ENCODE measurements at places on chromosomes 1 and 21.

DNA sequence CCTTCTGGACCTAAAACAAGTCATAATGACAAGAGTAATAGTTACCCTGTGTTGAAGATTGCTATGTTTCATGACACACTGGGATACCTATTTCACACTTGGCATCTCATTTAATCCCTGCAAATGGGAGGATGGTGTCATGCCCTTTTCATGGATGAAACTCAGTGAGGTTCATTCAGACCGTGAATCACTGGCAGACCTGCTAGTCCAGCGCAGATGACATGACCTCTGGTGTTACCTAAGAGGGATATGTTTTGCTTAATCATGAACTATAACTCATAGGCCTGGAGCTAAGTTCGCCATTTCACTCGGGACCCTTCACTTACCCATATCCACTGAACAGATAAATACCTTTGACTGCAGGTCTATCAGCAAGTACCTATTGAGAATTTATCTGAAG, 286.6 kb upstream of the FMN2 start:
- H3K27me3 ChIP-seq: no peaks in the 10 kb centered on the region
- no peak overlapping the region for H3K4me3 ChIP-seq
- peaks cover under 1% of the 10 kb centered on the region for H3K36me3 ChIP-seq
- no peak overlapping the region for H3K27ac ChIP-seq

DNA sequence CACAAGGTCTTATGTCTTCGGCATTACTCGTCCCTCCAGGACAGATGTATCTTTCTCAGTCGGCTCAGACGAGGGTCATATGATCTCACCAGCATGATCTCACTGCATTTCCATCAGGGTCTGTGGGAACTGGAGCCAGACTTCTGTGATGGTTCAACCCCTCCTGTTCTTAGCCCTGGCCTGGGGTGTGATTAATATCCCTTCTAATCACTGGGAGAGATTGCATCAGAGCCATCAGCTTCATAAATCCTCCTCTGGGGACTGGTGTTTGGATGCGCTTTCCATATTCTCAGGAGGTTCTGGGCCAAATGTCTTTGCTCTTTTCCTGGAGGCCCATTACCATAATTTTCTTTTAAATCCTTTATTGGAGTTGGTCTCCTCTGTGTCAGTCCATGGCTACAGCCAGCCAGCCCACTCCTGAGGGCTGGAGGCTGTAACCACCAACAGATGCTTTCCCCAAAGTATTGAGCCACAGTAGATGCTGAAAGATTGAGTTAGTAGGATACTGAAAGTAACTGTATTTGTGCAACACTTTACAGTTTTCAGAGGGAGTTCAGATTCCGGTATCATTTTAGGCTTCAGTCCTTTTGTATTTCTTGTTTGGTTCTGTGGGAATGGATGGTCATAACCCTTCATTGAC, 20.0 kb downstream of the CACNA1E start:
- H3K4me1 ChIP-seq: no peaks in the 10 kb centered on the region
- H3K27me3 ChIP-seq: peaks cover 7% of the 10 kb centered on the region
- H3K4me3 ChIP-seq: no peak overlapping the region
- H3K27ac ChIP-seq: no peak overlapping the region
- no peaks in the 10 kb centered on the region for H3K36me3 ChIP-seq

DNA sequence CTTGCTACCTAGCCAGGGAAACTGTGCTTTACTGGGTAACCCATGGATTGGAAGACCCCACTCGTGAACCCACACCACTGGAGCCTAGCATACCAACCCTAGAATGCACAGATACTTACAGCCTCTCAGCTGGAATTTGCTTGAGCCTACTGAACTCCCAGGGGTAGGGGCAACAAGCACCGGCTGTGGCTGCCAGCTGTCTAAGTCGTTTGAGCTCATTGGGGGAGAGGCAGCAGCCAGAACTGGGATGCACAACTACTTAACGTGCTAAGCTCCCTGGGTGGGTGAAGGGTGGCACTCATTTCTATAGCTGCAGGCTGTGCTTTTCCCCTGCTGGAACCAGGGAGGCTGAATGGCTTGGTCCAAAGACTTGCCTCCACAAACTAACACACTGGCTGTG, 212.4 kb downstream of the ZNF648 start:
- H3K27me3 ChIP-seq: peaks cover 38% of the 10 kb centered on the region
- no peaks in the 10 kb centered on the region for H3K36me3 ChIP-seq
- no peaks in the 10 kb centered on the region for H3K4me1 ChIP-seq
- no peak for DNase-seq
- H3K4me3 ChIP-seq: no peak overlapping the region

GRCh38 chr1:159930634-159931033, 5.3 kb upstream of the TAGLN2 start:
- peaks cover 27% of the 10 kb centered on the region for H3K27me3 ChIP-seq
- no peak overlapping the region for H3K27ac ChIP-seq
- no peak for DNase-seq

DNA sequence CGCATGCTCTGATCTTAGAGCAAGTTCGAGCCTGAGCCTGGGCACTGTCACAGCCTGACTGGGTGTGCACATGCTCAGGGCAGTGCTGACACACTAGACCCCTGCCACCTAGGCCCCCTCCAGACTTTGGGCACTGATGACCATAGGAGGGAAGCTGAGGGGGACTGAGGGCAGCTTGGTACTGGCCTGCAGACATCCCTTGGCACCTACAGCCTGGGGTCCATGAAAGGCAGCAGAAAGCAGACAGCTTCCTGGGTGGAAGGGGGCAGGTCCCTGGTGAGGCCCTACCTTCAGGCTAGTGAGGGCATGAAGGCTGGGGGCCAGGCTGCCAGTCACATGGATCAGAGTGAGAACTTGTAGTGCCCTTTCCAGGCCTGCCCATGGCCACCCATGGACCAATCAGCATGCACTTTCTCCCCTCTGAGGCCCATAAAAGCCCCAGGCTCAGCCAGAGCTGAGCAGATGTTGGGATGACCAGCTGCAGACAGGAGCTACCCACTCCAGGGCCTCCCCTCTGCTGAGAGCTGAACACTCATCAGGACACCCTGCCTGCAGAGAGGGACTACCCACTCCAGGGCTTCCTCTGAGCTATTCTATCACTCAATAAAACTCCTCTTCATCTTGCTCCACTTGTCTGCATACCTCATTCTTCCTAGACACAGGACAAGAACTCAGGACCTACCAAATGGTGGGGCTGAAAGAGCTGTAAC, 680.8 kb downstream of the MATN1 start:
- H3K36me3 ChIP-seq: peaks cover 2% of the 10 kb centered on the region
- no peak overlapping the region for H3K27ac ChIP-seq
- peak overlapping the region; percentile 55 for H3K4me3 ChIP-seq
- H3K27me3 ChIP-seq: peaks cover 19% of the 10 kb centered on the region
- H3K4me1 ChIP-seq: peaks cover 22% of the 10 kb centered on the region

GRCh38 chr1:98133131-98133530, 212.3 kb upstream of the DPYD start:
- DNase-seq: no peak
- H3K36me3 ChIP-seq: no peaks in the 10 kb centered on the region
- H3K4me1 ChIP-seq: no peaks in the 10 kb centered on the region
- no peak overlapping the region for H3K4me3 ChIP-seq
- no peak overlapping the region for H3K27ac ChIP-seq

GRCh38 chr21:41655259-41655658, 111.6 kb downstream of the RIPK4 start:
- H3K4me3 ChIP-seq: no peak overlapping the region
- no peak for DNase-seq
- H3K4me1 ChIP-seq: no peaks in the 10 kb centered on the region

GRCh38 chr1:216293683-216294082, 129.6 kb downstream of the USH2A start:
- no peak overlapping the region for H3K4me3 ChIP-seq
- no peaks in the 10 kb centered on the region for H3K4me1 ChIP-seq
- H3K27ac ChIP-seq: no peak overlapping the region
- no peaks in the 10 kb centered on the region for H3K36me3 ChIP-seq
- H3K27me3 ChIP-seq: no peaks in the 10 kb centered on the region

DNA sequence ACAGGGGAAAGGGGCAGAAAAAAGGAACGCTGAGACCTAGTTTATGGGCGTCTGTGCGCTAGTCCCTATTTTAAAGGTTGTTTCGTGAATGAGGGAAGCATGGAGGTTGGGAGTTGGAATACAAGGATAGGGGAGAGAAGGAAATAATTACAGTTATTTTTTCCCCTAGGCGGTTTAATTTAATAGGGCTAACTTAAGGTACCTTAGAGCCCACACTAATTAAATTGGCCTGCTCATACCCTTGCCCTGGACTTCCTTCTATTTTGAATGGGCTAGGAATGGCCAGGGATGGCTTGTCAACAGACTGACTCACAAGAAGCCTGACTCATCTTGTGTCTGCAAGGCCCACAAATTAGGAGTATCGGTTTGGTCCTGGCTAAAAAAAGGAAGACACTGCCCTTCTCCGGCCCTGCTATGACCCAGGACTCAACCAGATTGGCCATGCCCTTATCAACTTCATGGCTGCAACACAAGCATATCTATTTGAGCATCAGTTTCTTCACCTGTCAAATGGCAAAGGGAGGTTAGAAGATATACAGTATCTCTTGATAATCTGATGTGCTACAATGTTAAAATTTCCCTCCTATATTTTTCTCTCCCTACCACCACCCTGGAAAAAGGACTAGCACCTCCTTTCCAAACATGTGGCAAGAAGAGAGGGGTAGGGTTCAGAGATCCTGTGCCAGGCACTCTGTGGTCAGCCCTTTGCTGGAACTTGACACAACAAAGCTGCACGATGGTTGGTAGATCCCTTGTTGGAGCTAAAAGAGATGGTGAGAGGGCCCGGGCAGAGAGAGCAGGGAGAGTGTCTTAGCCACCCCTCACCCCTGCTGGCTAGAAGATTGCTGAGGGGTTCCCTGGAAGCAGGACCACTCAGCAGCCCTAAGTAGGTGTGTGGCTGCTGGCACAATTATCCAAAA, 2.2 kb upstream of the SSBP3 start:
- peaks cover 27% of the 10 kb centered on the region for H3K36me3 ChIP-seq
- H3K27me3 ChIP-seq: no peaks in the 10 kb centered on the region
- DNase-seq: no peak
- H3K27ac ChIP-seq: peak overlapping the region; percentile 83
- H3K4me3 ChIP-seq: peak overlapping the region; percentile 92

- DNase-seq: no peak
- H3K27ac ChIP-seq: no peak overlapping the region
- no peaks in the 10 kb centered on the region for H3K4me1 ChIP-seq
- H3K4me3 ChIP-seq: no peak overlapping the region
These were observed 547.9 kb upstream of the TMPRSS15 start for GRCh38 chr21:18951271-18952038.

GRCh38 chr1:59733443-59734141, 81.2 kb upstream of the HOOK1 start:
- DNase-seq: no peak
- no peaks in the 10 kb centered on the region for H3K36me3 ChIP-seq
- H3K4me3 ChIP-seq: no peak overlapping the region
- H3K27me3 ChIP-seq: no peaks in the 10 kb centered on the region
- H3K27ac ChIP-seq: no peak overlapping the region
- H3K4me1 ChIP-seq: no peaks in the 10 kb centered on the region

- no peaks in the 10 kb centered on the region for H3K4me1 ChIP-seq
- H3K4me3 ChIP-seq: no peak overlapping the region
- H3K36me3 ChIP-seq: no peaks in the 10 kb centered on the region
- peaks cover 39% of the 10 kb centered on the region for H3K27me3 ChIP-seq
These were observed 321.9 kb downstream of the SETD4 start for GRCh38 chr21:35738347-35738961.

- DNase-seq: no peak
- no peak overlapping the region for H3K27ac ChIP-seq
- H3K4me3 ChIP-seq: no peak overlapping the region
These were observed 231.5 kb downstream of the KCNT2 start for GRCh38 chr1:196376630-196377328.

DNA sequence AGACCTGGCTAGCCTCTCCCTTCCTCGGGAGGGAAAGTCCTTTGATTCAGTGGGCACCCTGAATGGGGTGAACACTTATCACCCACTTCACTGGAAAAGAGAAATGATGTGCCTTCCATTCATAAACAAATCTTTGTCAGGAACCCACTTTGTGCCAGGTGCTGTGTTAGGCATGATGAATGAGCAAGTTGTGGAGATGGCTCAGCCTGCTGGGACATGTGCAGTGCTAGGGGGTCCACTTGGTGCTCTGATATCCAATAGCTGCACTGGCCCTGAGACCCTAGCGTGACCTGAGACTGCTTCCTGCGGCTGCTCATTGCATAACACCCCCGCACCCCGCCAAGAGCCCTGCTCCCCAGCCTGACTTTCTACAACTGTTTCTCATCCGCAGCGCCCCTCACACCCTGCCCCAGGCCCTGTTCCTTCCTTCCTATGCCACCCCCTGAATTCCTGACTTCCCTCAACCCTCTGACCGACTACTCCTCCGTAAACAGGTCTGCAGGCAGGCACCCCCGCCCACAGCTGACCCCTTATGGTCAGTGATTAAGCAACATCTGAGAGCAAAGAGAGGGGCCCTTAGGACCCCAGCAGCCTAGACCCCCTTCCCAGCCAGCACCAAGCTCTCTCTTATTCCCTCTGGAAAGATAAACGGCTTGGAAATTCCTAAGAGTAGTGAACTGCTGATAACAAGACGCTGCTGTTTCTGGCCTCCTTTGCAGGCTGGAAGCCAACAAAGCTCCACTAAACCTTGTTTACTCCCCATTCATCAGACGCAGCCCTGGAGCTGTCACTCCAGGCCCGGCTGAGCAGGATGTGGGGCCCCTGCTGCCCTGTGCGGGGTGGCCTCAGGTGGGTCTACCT, 12.9 kb downstream of the CSRP1 start:
- H3K36me3 ChIP-seq: peaks cover 20% of the 10 kb centered on the region
- no peak overlapping the region for H3K4me3 ChIP-seq
- no peaks in the 10 kb centered on the region for H3K27me3 ChIP-seq
- peak overlapping the region; percentile 41 for H3K27ac ChIP-seq
- peaks cover 5% of the 10 kb centered on the region for H3K4me1 ChIP-seq

- no peaks in the 10 kb centered on the region for H3K36me3 ChIP-seq
- DNase-seq: no peak
- no peak overlapping the region for H3K4me3 ChIP-seq
- H3K4me1 ChIP-seq: no peaks in the 10 kb centered on the region
These were observed 824.3 kb upstream of the PRMT6 start for GRCh38 chr1:106232128-106232527.

DNA sequence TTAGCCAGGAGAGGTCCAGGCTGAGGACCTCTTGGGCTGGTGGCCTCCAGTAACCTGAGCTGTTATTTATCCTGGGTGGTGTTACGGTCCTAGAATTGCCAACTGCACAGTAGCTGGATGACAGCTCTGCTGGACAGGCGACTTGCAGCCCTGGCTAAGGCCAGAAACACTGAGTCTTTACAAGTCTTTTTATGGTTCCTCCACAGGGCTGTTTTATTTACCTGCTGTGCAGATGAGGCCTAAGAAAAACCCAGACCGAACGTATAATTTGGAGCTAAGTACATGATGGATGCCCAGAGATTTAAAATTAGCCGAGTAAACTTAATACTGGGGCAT, 30.4 kb upstream of the LRRC38 start:
- no peak overlapping the region for H3K4me3 ChIP-seq
- peaks cover 23% of the 10 kb centered on the region for H3K27me3 ChIP-seq
- H3K36me3 ChIP-seq: peaks cover 4% of the 10 kb centered on the region
- DNase-seq: no peak
- H3K27ac ChIP-seq: no peak overlapping the region

GRCh38 chr1:109570414-109570813, 22.0 kb downstream of the GNAI3 start:
- peaks cover 18% of the 10 kb centered on the region for H3K4me1 ChIP-seq
- no peak overlapping the region for H3K4me3 ChIP-seq
- H3K27ac ChIP-seq: no peak overlapping the region

GRCh38 chr1:29444782-29445729, 208.7 kb downstream of the PTPRU start:
- DNase-seq: no peak
- H3K27me3 ChIP-seq: peaks cover 12% of the 10 kb centered on the region
- no peaks in the 10 kb centered on the region for H3K4me1 ChIP-seq

All from effector memory CD8-positive, alpha-beta T cell (primary cell).